Naive thymus-derived CD4-positive, alpha-beta T cell (primary cell): ENCODE measurements at places on chromosomes 5 and 9. TPM values are rescaled to one million over a fixed set of nuclear protein-coding genes. Genes with fewer than 3 reads are reported as not detected.

DNA sequence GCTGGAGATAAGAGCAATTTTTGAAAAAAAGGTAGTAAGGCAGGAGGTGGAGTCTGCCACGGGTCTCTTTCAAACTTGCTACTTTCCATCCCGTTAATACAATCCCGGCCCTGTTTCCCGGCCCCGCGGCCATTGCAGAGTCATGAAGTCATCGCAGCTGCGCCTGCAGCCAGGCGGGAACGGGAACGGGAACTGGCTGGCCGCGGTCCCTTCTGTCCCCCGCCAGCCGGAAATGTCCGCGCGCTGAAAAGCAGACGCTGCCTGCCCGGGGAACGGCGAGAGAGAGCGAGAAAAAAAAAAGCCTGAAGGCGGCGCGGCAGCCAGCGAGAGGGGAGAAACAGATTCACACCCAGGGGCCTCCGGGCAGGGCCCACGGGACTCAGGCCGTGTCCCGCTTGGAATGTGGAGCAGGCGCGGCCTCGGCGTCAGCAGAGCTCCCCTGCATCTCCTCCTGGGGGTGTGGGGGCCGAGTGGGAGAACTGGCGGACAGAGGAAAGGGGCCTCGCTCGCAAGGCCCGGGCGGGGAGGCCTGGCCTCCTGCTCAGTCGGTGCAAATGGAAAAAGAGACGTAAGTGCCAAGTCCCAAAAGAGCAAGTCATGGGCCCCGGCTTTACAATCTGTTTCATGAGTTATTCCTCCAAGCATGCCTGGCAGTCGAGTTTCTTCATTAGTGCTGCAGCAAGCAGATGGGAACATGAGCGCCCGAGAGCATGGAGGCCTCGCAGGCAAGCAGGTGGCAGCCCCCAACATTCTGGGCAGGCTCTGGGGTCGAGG lies 201.2 kb upstream of the GAS1 start:
- H3K27me3 ChIP-seq = no peaks in the 10 kb centered on the region
- no peak overlapping the region for H3K27ac ChIP-seq
- no peak for DNase-seq
- H3K36me3 ChIP-seq = no peaks in the 10 kb centered on the region

GRCh38 chr5:81212211-81212751 lies 20.8 kb upstream of the CKMT2 start:
- H3K4me1 ChIP-seq = no peaks in the 10 kb centered on the region
- no peaks in the 10 kb centered on the region for H3K36me3 ChIP-seq
- DNase-seq = no peak
- H3K27me3 ChIP-seq = no peaks in the 10 kb centered on the region

Gene ANKRD20A1
- total RNA-seq = 0.86 TPM

Gene SLC44A1
- 7.7 and 8.4 TPM in 2 replicates for total RNA-seq

- H3K36me3 ChIP-seq = no peaks in the 10 kb centered on the region
- DNase-seq = no peak
- no peaks in the 10 kb centered on the region for H3K27me3 ChIP-seq
- H3K27ac ChIP-seq = no peak overlapping the region
Measured at GRCh38 chr5:91403438-91403837, 20.3 kb upstream of the ARRDC3 start.

Gene SHC3
- 0.08 TPM for total RNA-seq

DNA sequence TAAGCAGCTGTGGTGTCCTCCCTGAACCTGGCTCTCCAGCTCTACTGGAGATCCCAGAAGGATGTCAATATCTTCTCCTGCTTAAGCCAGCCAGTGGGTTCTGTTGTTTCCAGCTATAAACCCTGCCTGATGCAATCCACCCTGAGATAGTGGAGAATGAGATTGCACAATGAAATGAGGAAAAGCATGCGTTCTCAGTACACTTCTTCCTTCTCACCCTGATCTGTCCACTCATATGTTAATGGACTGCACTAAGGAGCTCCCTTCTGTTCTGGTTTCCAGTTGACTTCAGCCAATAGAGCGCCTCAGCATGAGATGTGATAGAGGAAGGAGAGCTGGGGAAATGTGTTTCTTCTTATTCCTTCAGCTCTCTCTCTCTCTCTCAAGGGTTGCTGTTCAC lies 40.0 kb upstream of the CDH6 start:
- H3K27me3 ChIP-seq = no peaks in the 10 kb centered on the region
- no peak overlapping the region for H3K27ac ChIP-seq
- H3K4me1 ChIP-seq = no peaks in the 10 kb centered on the region
- no peak overlapping the region for H3K4me3 ChIP-seq
- H3K36me3 ChIP-seq = no peaks in the 10 kb centered on the region

Gene SOX30
- total RNA-seq = not detected

DNA sequence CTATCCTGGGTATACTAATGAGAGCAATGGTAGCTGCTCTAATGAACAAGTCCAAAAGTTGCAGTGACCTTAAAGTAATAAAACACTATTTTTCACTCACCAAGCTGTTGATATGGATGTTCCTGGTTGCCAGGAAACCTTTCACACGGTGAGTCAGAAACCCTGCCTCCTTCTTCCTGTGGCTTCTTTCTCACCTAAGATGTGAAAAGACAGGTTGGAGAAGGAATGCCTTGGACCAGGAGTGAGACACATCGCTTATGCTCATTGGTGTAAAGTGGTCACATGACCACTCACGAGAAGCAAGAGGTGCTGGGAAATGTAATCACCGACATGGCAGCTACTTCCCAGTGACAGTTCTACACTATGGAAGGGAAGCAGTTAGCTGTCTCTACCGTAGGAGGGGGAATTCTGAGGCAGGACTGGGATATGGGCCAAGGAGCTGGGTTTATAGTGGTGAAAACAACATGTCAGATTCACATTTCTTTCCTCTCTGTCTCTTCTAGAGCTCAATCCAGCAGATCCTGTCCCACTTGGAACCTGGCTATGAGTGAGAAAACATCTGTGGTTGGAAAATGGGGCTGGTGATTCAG lies 320.4 kb upstream of the KLF4 start:
- H3K27me3 ChIP-seq = no peaks in the 10 kb centered on the region
- H3K4me1 ChIP-seq = no peaks in the 10 kb centered on the region
- DNase-seq = no peak
- no peak overlapping the region for H3K27ac ChIP-seq
- no peak overlapping the region for H3K4me3 ChIP-seq
- no peaks in the 10 kb centered on the region for H3K36me3 ChIP-seq

- no peaks in the 10 kb centered on the region for H3K36me3 ChIP-seq
- no peak overlapping the region for H3K27ac ChIP-seq
- no peak overlapping the region for H3K4me3 ChIP-seq
- no peaks in the 10 kb centered on the region for H3K4me1 ChIP-seq
- no peak for DNase-seq
- no peaks in the 10 kb centered on the region for H3K27me3 ChIP-seq
Measured at GRCh38 chr5:80540691-80541090, 29.4 kb downstream of the ANKRD34B start.

DNA sequence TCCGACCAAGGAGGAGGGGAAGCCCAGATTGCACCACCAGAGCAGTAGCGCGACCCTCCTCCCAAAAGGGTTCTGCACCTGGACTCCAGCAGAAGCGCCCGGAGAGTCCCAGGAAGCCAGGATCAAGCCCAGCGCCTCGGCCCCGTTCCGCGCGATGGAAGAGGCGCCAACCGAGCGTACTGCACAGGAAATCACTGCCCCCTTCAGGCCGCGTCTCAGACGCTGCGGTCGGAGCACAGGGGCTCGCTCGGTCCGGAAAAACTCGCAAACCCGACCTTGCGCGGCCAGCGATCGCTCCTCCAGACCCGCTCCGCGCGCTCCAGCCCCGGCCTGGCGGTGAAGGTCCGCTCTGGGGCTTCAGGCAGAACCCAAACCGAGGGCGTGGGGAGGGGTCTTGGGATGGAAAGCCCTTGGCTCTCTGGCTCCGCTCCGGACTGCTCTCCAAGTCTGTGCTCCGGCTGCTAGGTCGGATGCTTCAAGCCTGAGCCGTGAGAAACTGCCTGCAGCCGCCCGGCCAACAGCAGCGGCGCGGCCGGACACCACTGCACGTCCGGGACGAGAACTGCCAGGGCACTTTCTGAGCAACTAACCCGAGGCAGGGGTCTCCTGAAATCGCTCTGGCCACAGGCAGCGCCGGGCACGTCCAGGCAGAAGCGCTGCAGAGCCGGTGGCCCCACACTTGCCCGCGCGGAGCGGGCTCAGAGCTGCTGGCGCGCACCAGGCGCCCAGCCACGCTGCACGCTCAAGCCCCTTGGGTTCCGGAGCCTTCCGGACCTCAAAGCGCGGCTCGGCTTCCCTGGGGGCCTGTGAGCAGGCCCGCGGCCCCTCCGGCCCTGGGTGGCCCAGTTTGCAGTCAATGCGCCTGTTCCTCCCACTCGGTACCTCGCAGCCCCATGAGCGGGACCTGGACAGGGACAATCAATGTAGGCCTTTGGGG lies 1.3 kb downstream of the GABBR2 start:
- H3K36me3 ChIP-seq = no peaks in the 10 kb centered on the region
- H3K4me1 ChIP-seq = no peaks in the 10 kb centered on the region
- H3K27ac ChIP-seq = no peak overlapping the region
- H3K27me3 ChIP-seq = no peaks in the 10 kb centered on the region
- no peak for DNase-seq

- H3K4me3 ChIP-seq = no peak overlapping the region
- no peaks in the 10 kb centered on the region for H3K36me3 ChIP-seq
- DNase-seq = no peak
- H3K27ac ChIP-seq = no peak overlapping the region
- no peaks in the 10 kb centered on the region for H3K27me3 ChIP-seq
- no peaks in the 10 kb centered on the region for H3K4me1 ChIP-seq
Measured at GRCh38 chr5:142700566-142700965, 14.7 kb upstream of the FGF1 start.

GRCh38 chr9:110142868-110143481 lies 65.0 kb downstream of the C9orf152 start:
- no peak for DNase-seq
- H3K36me3 ChIP-seq = no peaks in the 10 kb centered on the region
- no peak overlapping the region for H3K4me3 ChIP-seq
- peaks cover 12% of the 10 kb centered on the region for H3K4me1 ChIP-seq

GRCh38 chr9:27386571-27387091 lies 89.7 kb upstream of the EQTN start:
- no peaks in the 10 kb centered on the region for H3K4me1 ChIP-seq
- no peak overlapping the region for H3K4me3 ChIP-seq
- no peaks in the 10 kb centered on the region for H3K27me3 ChIP-seq
- no peak for DNase-seq
- H3K27ac ChIP-seq = no peak overlapping the region

Gene SLC6A3
- not detected for total RNA-seq

GRCh38 chr5:175146733-175147132 lies 297.2 kb downstream of the DRD1 start:
- no peaks in the 10 kb centered on the region for H3K4me1 ChIP-seq
- H3K27me3 ChIP-seq = no peaks in the 10 kb centered on the region
- H3K27ac ChIP-seq = no peak overlapping the region
- no peak for DNase-seq
- H3K4me3 ChIP-seq = no peak overlapping the region
- H3K36me3 ChIP-seq = no peaks in the 10 kb centered on the region

Gene PAEP
- total RNA-seq = not detected in 2 replicates

Gene GFRA3
- total RNA-seq = not detected

GRCh38 chr9:77511525-77511924 lies 136.6 kb downstream of the GNA14 start:
- H3K27me3 ChIP-seq = no peaks in the 10 kb centered on the region
- DNase-seq = no peak
- H3K36me3 ChIP-seq = no peaks in the 10 kb centered on the region
- no peak overlapping the region for H3K27ac ChIP-seq
- H3K4me3 ChIP-seq = no peak overlapping the region

DNA sequence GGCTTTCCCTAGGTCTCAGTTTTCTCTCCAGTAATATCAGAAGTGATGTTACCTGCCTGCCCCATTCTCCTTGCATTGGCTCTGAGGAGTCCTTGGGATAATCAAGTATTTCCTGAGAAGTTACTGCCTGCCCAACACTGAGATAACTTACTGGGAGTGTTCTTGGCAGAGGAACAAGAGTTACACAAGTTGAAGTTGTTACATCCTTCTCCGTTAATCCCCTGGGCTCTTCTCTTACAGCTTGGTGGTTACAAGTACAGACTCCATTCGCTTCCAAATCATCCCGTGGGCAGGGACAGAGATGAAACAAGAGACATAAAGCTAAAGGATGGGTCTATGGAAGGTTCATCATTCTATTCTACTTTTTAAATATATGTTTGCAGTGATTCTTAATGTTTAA lies 74.1 kb upstream of the SAP30L start:
- DNase-seq = no peak
- no peaks in the 10 kb centered on the region for H3K27me3 ChIP-seq
- H3K36me3 ChIP-seq = peaks cover 4% of the 10 kb centered on the region
- H3K4me1 ChIP-seq = no peaks in the 10 kb centered on the region

Gene GPSM1
- total RNA-seq = 8.6 TPM

Gene MARCOL
- not detected for total RNA-seq

DNA sequence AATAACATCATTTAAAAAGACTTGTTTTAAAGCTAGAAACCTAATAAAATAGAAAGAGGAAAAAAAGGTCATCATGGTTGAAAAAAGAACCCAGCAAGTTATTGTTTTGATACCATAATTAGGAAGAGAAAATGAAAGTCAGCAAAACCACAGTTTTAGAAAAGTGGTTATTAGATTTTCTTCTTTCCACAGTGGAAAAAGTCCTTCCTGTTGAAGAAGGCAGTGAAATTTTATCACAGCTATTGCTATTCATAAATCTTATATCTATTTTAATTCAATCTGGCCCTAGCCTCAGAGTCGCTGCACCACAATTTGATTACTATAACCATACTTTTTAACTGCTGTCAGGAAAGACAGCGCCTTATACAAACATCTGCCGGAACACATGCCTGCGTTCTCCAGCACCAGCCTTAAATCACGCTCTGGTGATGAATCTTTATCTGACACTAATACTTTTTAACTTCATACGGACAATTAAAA lies 60.3 kb downstream of the MAPKAP1 start:
- H3K27me3 ChIP-seq = no peaks in the 10 kb centered on the region
- H3K27ac ChIP-seq = peak overlapping the region; percentile 16
- H3K4me3 ChIP-seq = peak overlapping the region; percentile 0
- DNase-seq = peak; percentile 25
- peaks cover 14% of the 10 kb centered on the region for H3K4me1 ChIP-seq

Gene PCDHA3
- not detected for total RNA-seq

Gene ORM2
- not detected in 2 replicates for total RNA-seq

- no peaks in the 10 kb centered on the region for H3K36me3 ChIP-seq
- H3K4me1 ChIP-seq = no peaks in the 10 kb centered on the region
- H3K27me3 ChIP-seq = no peaks in the 10 kb centered on the region
- no peak overlapping the region for H3K27ac ChIP-seq
Measured at GRCh38 chr5:7420510-7421280, 24.8 kb downstream of the ADCY2 start.

DNA sequence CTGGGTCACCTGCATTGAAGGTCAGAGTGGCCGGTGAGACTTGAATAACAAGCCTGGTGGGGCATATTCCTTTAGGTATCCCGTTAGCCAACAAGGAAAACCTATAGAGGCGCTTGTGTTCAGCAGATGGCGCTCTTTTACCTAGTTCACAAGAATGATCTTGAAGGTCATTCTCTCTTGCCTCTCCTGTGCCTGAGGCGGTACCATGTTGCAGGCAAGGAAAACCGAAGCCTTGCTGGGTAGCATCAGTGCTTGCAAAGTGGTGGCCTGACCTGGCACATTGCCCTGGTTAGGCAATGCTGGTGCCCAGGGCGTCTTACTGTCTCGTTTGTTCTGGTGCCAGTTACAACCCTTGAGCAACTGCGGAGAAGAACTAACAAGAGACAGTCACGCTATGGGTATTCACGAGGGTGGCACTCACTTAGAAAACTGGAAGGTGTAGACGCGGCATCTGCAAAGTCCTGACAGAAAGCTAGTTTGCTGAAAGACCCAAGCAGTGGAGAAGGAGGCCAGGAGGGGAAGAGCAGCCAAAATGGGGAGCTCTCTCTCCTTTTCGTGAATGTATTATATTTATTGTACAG lies 56.7 kb downstream of the AOPEP start:
- no peaks in the 10 kb centered on the region for H3K36me3 ChIP-seq
- H3K4me1 ChIP-seq = no peaks in the 10 kb centered on the region
- no peak overlapping the region for H3K27ac ChIP-seq
- DNase-seq = peak; percentile 31

Gene SYK
- 8.5 TPM for total RNA-seq
